ENCODE measurements at places on chromosomes 7 and 10. TPM values are rescaled to one million over a fixed set of nuclear protein-coding genes. Genes with fewer than 3 reads are reported as not detected.

Gene UCN3
- 1.3 TPM for total RNA-seq

Gene HERC4
- 62.1 TPM for total RNA-seq

DNA sequence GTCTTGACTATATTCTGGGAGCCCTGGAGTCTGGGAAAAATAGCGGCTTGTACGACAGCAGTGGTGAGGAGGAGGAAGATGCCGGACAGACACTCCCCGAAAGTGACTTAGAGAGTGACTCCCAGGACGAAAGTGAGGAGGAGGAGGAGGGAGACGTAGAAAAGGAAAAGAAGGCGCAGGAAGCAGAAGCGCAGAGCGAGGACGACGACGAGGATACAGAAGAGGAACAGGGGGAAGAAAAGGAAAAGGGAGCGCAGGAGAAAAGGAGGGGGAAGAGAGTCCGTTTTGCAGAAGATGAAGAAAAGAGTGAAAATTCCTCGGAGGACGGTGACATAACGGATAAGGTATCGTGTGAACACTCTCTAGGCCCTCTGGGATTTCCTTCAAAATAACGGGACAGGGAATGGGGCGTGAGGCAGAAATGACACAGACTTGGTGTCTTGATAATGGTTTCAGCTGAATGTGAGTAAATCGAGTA lies 908 bp downstream of the NOM1 start:
- peaks cover 25% of the 10 kb centered on the region for H3K4me1 ChIP-seq
- peaks cover 17% of the 10 kb centered on the region for H3K36me3 ChIP-seq
- DNase-seq: no peak
- H3K4me3 ChIP-seq: peak overlapping the region; percentile 95
- H3K27ac ChIP-seq: peak overlapping the region; percentile 50

DNA sequence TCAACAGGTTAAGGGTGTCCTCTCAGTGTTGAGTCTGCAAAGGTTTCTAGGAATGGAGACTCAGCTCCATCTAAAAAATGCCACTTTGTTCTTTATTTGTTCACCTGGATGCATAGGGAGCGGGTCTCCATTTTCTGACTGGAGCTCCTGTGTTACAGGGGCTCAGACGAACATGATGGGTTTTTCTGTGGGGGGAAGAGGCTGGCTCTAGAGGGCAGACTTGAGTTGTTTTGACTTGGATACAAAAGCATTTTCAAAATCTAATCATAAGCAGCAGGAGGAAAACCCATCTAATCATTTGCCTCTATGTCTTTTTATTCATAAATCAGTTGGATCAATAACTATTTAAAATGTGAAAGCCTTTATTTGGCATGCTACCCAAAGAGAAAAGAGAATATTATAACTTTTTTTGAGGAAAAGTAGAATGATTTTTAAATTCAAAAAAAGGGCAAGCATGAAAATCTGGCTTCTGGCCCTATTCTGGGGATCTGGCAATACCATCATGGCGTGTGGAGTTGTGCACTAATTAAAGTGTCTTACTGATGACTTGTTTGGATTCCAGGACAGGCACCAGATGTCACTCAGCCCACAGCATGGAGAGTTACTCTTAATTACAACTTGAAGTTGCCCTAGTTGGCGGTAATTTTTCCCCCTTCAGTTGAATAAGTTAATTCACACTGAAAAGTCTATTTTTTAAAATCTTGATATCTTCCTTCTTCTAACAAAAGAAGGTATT lies 594.9 kb downstream of the REEP3 start:
- no peak overlapping the region for H3K4me3 ChIP-seq
- no peak for DNase-seq
- H3K27ac ChIP-seq: no peak overlapping the region
- no peaks in the 10 kb centered on the region for H3K36me3 ChIP-seq
- H3K27me3 ChIP-seq: no peaks in the 10 kb centered on the region

DNA sequence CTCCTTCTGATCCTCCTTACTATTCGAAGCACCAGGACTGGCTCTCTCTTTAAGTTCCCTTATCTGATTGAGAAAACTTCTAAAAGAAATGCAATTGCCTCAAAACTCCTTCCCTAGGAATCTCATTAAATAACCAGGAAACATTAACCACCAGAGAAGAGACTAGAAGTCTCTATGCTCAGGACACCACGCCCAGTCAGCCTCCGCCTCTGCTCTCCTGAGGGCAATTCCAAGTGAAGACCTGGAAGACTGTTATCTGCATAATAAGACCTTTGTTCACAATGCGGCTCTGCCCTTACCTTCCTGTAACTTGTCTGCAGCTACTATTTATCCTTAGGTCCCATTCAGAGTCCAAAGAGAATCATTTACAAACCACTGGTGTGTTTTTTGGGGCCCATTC lies 78.8 kb downstream of the ELMO1 start:
- H3K27ac ChIP-seq: peak overlapping the region; percentile 6
- no peak overlapping the region for H3K4me3 ChIP-seq
- peaks cover 29% of the 10 kb centered on the region for H3K4me1 ChIP-seq
- DNase-seq: no peak

GRCh38 chr7:145339319-145339718 lies 503.5 kb upstream of the TPK1 start:
- H3K27me3 ChIP-seq: no peaks in the 10 kb centered on the region
- no peak overlapping the region for H3K4me3 ChIP-seq
- H3K36me3 ChIP-seq: no peaks in the 10 kb centered on the region
- DNase-seq: no peak

DNA sequence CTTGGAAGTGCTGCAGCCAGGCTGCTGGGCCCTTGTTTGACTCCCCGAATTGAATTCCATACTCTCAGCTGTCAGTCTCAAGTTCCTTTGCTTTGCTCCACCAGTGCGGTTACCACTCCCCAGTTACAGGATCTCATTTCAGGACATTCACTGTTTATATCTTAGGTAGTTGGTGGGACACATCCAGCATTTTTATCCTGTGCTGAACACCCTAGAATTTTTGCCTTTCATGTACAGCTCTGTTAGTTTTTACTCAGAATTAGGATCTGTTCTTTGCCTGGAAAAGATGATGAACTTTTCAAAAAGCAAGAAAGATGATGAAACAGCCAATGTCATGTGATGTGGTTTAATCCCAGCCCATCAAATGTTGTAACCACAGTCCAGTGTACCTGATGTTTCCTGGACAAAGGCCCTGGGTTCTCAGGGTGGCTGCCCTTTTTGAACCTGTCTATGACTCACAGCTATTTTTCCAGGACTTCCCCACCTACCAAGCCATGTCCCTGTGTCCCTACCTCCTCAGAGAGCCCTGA lies 149.7 kb downstream of the NOC3L start:
- no peaks in the 10 kb centered on the region for H3K27me3 ChIP-seq
- H3K4me1 ChIP-seq: peaks cover 5% of the 10 kb centered on the region
- DNase-seq: no peak
- H3K27ac ChIP-seq: no peak overlapping the region
- no peak overlapping the region for H3K4me3 ChIP-seq
- no peaks in the 10 kb centered on the region for H3K36me3 ChIP-seq

GRCh38 chr7:12199363-12199762 lies 11.7 kb upstream of the TMEM106B start:
- H3K27me3 ChIP-seq: peaks cover 3% of the 10 kb centered on the region
- no peaks in the 10 kb centered on the region for H3K4me1 ChIP-seq
- no peak overlapping the region for H3K4me3 ChIP-seq
- DNase-seq: no peak
